H1 (cell line): ENCODE measurements at places on chromosomes 11 and 22.

DNA sequence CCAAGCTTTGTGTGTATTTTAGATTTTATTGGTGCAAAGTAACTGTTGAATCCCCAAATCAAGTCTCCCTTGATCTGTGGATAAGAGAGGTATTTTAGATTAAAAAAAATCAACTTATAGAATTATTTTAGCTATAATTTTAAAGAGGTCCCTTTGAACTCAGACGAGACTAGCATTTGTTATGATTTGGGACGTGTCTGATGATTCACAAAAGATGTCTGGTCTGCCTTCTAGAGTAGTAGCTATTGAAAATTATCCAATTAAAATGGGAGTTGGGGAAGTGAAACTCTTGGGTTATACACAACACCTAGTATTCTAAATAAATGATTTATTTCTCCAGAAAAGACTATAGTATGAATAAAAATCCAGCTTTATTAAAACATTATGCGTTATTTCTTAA, 227.9 kb upstream of the GRIA4 start:
- no peak for DNase-seq

DNA sequence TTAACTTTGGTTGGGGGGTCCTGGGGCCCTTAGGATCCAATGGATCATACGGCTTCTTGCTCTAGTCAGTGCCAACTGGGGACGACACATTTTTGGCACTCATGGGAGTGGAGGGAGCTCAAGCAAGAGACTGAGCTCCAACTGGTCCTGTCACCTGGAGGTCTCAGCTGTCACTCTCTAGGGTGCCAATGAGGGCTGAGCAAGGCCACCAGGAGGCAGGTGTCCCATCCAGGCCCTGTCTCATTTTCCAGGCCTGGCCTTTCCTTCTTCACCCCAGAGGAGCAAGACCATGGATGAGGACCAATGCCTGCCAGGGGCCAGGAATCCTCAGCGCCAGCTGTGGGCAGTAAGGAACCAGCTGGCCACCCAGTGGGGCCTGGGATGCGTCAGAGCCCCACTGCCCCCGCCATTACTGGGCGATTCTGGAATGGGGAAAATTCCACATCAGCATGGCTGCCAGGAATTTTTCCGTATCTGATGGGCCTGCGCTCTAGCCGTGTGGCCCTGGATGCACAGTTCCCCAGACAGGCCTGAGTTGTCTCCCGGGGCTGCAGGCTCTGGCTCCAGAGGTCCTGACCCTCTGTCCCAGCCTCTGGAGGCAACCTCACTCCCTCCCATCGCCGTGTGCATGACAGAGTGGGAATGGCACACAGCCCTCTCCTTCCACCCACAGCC, 669 bp upstream of the GAL3ST1 start:
- DNase-seq = no peak

- DNase-seq = peak; percentile 98
Observed at GRCh38 chr11:8225589-8226036, 38.1 kb downstream of the LMO1 start.

DNA sequence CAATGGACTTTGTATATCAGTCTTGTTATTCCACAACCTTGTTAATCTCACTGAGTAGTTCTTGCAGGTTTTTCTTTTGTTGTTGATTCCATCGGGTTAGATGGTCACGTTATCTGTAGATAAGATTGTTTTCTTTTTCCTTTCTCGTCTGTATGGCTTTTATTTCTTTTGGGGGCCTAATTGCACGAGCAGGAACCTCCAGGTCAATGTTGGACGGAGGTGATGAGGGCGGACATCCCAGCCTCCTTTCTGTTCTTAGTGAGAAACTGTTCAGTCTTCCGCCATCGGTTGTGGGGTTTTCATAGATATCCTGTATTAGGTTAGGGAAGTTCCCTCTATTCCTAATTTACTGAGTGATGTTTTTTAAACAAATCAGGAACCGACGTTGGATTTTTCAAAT, 4.8 kb upstream of the PRR33 start:
- no peak for DNase-seq

DNA sequence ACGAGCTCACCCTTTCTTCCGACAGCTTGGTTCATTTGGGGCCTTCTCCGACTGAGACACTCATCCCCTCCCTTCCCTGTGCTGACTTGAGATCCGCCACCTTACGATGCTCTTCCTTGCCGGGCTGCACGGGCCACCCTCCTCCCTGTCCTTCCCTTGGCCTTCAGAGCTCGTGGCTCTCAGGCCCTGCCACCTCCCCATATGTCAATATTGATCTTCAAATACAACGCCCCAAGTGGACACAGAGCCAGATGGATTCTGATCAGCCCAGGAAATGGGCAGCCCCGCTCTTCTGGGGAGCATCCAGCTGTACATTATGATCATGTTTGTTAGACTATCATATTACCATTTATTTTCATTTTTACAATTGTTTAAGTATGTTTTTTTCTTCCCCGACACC, 812.8 kb downstream of the TBC1D22A start:
- no peak for DNase-seq

DNA sequence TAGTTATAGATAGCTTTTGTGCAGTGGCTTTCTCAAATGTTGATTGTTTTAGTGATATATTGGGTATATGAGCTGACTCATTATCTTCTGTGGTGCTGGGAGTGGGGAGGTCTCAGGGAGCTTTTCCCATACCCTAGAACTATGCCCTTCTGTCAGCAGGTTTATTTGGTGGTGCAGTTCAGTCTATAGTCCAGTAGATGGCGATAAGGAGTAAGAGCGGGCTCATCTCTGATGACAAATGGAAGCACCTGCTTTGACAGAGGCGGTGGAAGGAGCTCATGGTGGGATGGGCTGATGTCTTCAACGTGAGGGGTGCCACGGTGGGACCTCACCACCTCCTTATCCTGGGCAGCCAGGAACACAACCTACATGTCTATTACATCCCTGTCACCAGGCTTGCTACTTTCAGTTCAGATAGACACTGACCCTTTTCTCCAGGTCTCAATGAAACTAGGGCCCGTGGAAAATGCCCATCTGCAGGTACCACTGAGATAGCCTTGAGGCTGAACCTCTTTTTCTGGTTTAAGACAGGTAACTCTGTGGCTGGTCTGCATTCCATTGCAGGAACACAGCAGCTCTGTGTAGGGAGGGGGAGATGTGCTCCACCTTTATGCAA, 13.0 kb upstream of the OR6A2 start:
- no peak for DNase-seq

GRCh38 chr22:34587357-34588356, 478.3 kb upstream of the ISX start:
- no peak for DNase-seq

DNA sequence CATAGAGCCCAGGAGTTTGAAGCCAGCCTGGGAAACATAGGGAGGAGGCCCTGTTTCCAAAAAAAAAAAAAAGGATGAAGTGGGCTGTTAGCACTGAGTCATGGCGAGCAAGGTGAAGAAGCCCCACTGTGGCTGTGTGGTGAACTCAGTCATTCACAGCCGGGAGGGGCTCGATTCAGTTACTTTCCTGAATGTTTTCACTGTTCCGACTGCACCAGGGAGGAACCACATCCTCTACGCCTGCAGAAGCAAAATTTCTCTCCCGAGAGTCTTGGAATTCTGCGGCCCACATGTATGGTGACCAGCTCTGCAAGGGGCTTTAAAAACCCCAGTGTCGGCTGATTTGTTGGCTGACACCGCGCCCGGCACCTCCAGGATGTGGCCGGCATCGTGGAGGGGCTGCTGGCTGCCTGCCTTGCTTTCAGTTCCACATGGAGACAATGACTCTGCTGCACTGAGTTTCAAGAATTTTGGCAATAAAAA, 27.8 kb upstream of the GRAMD4 start:
- DNase-seq = no peak

GRCh38 chr11:119782739-119783072, 53.7 kb upstream of the NECTIN1 start:
- DNase-seq = no peak

GRCh38 chr11:1470681-1471611, 15.6 kb downstream of the MOB2 start:
- DNase-seq = no peak

DNA sequence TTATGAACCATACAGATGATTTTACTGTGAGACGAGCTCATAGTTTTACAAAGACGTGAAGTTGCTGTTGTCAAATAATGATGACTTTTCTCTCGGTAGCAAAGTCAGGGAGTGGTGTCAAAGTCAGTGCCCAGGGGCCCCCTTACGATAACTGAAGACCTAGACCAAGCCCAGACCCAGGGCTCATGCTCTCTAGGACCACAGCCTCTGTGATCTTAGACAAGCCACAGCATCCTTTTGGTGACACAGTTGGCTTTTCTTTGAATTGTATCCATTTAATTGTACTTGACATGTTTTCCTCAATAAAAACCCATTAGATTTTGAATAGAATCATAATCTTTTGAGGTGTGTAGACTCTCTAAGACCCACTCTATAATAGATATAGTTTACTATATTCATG, 17.9 kb upstream of the POGLUT3 start:
- no peak for DNase-seq

GRCh38 chr11:10551845-10552352, 10.9 kb upstream of the RNF141 start:
- DNase-seq = no peak

DNA sequence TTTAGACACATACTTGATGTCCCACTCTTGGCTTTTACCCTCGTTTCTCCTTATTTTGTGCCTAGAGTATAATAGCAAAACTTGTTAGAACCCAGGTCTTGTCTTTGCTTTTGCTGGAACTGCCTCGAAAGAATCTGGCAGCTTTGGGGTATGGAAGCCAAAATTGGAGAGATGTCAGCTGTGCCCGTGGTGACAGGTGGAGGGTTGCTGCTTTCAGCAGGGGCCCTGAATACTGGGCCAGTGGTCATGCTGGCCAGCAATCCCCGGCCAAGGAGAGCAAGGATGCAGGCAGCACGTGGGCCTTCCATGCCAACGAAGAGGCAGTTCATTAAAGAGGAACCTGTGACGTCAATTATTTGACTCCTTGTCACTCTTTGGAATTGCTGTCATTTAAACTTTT, 181.1 kb downstream of the HIPK3 start:
- DNase-seq = no peak

DNA sequence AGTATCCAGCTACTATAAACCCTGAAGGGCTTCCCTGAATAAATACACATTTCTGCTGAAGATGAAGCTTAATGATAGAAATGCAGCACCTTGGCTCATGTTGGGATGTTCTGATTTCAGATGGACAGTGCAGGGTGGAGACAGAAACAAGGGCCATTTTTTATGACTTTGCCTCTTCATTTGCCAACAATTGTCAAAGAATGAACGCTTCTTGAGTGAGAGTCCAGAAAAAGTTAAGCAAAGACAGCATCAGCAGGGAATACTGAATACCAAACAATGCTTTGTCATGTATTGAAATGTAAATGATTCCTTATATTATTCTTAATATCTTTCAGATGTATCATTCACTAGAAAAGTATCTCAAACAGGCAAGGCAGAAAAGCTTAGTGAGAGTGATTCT, 84.9 kb downstream of the TRPC6 start:
- DNase-seq = no peak

DNA sequence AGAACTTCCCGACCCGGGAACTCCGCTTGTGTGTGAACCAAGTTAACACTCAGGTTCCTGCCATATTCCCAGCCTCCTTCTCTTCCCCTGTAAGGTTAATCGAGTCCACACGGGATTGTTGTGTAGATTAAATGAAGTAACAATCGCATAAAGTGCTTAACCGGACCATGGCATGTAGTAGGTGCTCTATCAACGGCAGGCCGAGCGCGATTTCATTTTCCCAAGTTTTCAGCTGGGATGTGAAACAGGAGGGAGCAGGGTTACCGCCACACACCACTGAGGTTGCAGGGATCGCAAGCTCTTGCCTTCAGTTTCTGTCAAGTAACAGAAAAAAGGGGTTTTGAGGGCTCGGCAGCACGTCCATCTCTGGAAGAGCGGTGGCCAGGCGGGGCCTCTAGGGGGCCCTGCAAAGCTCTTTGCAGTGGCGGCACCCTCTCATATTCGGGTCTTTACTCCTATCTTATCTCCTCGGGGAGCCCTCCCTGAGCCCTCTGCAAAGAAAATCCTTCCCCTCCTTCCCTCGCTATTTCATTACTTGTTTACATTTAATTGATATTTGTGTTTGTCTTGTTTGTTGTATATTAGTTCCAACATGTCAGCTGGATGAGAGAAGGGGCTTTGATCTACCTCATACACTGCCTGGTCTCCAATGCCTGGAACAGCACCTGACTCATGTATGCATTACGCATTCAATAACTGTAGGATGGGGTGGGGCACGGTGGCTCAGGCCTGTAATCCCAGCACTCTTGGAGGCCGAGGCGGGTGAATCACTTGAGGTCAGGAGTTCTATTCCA, 816 bp upstream of the PLEKHA7 start:
- peak; percentile 72 for DNase-seq

DNA sequence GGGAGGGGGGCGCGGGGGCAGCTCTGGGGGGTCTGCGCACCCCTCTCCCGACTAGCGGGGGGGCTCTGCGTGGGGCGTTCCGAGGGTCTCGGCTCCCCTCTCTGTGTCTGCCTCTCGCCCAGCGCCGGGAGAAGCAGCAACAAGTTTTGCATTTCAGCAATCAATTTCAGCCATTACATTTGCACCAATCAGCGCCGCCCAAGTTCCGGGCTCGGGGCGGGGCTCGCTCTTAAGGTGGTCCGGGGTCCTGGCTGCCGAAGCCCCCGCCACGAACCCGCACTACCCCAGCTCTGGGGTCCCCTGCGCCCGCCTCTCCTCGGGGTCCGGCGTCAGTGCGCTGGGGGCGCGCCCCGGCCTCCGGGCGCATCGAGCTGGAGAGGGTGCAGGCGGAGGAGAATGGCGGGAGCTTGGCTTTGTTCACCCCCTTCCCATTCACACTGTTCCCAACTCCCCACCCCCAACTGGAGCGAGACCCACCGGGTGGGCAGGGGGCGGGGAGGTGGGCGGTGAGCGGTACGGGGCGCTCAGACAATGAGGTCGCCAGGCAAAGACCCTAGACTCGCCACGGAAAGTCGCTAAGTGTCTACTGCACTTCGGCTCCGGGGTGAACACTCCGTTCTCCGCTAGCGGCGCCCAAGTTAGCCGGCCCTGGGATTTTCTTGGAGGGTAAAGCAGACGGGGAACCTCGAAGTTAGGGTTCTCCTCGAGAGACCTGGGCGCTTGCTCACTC, at the start of gene MN1:
TSS of gene MN1 (minus strand) at position 141 of the 730 bp plus-strand sequence. CDS start 1,213 bp downstream, outside the sequence.
- no peak for DNase-seq

GRCh38 chr11:12741671-12742216, 67.5 kb downstream of the TEAD1 start:
- DNase-seq = no peak
